ENCODE measurements at places on chromosomes 2 and 18.

DNA sequence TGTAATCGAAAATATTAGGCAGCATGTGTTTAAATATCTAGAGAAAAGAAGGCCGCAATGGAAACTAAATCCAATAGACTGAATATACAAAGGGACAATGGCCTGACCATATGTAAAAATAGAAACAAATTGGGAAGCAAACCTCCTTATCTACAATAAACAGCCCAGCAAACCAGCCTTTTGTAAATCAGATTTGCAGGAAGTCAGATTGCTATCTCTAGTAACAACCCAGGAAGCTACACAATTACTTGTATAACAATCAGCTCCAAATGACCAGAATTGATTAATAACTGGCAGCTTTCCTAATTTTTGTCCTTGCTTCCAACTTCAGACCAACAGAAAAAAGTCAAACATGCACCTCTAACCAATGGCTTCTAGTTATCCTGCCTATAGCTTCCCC is 860.0 kb downstream of the CPS1 start:
- no peak for DNase-seq

GRCh38 chr18:67731851-67732250 is 215.3 kb upstream of the DSEL start:
- DNase-seq = no peak

- no peak for DNase-seq
Observed at GRCh38 chr2:207061181-207061580, 104.6 kb downstream of the KLF7 start.

GRCh38 chr2:182822733-182823132 is 43.7 kb downstream of the FRZB start:
- no peak for DNase-seq

GRCh38 chr2:197235711-197236110 is 74.9 kb downstream of the ANKRD44 start:
- DNase-seq = no peak

- DNase-seq = no peak
Observed at GRCh38 chr2:109472331-109472959, 141.3 kb downstream of the SEPTIN10 start.

DNA sequence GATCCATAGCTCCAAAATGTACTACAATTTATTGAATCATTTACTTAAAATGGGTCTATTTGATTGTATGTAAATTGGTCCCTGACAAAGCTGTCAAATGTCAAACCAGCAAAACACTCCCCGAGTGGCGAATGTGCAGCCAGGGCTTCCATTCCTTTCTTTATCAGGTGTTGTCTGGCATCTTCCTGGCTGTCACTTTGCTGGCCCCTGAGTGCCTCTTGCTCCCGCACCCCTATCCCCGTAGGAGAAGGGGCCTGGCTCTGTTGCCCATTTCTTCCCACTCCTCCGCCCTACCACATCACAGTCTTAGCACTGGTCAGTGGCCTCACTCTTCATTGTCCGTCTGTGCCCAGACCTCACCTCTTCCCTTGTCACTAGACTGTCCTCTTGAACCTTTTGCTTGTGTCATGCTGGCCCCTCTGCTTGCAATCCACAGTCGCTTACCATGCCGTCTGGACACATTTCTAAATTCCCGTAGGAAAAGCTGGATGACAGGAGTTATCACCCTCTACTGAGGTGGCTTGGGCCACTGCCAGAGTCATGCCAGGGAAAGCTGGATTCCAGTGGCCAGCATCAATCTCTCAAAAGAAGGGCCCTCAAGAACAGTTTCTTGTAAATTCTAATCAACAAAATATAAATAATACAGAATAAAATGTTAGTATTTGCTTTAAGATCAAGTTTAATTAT is 15.4 kb downstream of the UBE2F start:
- DNase-seq = no peak

DNA sequence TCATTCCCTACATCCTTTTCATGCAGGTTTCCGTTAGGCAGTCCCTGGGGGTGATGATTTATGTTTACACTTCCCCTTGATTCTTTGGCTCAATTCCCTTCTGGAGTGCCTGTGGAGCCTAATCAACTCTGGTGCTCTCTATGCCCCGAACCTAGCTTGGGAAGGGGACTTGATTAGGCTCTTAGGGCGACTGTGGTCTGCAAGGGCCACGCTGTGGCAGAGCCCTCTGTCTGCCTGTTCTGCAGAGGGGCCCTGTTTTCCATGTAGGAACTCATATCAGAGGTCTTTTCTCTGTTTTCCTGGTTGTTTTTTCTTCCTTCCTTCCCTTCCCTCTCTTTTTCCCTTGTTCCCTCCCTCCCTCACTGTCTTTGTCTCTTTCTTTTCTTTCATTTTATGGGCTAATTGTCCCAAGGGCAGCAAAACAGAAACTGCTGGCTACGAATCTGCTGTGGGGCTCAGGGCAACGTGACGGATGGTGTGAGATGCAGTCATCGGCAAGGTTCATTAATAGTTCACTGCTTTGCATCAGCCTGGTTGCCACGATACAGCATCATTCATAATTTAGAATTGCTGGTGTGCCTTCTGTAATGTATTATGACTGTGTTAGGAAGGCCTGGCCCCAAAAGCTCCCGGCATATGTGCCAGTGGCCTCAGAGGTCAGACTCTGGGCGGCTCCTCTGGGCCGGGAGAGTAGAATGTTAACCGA is 134.5 kb downstream of the NAPG start:
- DNase-seq = no peak

DNA sequence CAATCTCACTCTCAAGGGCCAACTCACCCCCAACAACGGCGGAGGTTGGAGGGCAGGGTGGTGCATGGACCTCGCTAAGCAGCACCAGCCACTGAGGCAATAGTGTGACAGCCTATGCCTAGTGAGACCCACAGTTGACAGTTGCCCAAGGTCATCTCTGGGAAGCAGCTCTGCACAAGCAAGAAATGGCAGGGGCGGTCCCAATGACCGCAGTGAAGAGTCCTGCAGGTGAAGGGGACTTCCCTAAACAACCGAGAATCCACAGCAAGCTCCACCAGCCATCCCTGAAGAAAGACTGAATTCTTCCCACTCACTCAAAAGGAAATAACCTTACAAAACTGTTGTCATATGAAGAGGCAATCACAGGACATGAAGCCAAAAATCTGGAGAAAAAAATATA is 313.4 kb upstream of the ID2 start:
- DNase-seq = no peak

- no peak for DNase-seq
Observed at GRCh38 chr2:70895249-70895648, 40.5 kb upstream of the ATP6V1B1 start.

DNA sequence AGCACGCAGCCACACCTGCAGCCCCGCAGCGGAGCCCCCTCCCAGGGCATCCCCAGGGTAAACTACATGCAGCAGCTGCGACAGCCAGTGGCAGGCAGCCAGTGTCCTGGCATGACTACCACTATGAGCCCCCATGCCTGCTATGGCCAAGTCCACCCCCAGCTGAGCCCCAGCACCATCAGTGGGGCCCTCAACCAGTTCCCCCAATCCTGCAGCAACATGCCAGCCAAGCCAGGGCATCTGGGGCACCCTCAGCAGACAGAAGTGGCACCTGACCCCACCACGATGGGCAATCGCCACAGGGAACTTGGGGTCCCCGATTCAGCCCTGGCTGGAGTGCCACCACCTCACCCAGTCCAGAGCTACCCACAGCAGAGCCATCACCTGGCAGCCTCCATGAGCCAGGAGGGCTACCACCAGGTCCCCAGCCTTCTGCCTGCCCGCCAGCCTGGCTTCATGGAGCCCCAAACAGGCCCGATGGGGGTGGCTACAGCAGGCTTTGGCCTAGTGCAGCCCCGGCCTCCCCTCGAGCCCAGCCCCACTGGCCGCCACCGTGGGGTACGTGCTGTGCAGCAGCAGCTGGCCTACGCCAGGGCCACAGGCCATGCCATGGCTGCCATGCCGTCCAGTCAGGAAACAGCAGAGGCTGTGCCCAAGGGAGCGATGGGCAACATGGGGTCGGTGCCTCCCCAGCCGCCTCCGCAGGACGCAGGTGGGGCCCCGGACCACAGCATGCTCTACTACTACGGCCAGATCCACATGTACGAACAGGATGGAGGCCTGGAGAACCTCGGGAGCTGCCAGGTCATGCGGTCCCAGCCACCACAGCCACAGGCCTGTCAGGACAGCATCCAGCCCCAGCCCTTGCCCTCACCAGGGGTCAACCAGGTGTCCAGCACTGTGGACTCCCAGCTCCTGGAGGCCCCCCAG is 254.1 kb downstream of the GLI2 start:
- no peak for DNase-seq

- DNase-seq = no peak
Observed at GRCh38 chr2:32663864-32664263, 36.0 kb downstream of the TTC27 start.

- no peak for DNase-seq
Observed at GRCh38 chr2:40400336-40400953, 51.4 kb downstream of the SLC8A1 start.

DNA sequence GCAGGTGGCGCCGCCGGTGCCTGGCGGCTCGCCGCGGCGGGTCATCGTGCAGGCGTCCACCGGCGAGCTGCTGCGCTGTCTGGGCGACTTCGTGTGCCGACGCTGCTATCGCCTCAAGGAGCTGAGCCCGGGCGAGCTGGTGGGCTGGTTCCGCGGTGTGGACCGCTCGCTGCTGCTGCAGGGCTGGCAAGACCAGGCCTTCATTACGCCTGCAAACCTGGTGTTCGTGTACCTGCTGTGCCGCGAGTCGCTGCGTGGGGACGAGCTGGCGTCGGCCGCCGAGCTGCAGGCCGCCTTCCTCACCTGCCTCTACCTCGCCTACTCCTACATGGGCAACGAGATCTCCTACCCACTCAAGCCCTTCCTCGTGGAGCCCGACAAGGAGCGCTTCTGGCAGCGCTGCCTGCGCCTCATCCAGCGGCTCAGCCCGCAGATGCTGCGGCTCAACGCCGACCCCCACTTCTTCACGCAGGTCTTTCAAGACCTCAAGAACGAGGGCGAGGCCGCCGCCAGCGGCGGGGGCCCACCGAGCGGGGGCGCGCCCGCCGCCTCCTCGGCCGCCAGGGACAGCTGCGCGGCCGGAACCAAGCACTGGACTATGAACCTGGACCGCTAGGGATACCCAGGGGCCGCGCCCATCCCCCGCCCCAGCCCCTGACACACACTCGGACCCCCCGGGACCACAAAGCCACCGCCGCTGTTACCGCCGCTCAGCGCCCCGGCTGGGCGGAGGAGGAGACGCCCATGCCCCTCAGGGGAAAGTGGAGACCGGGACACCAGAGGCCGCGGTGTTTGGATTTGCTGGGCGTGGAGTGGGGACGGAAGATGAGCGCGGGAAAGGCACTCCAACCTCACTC is 1.1 kb downstream of the CDK5R2 start:
- DNase-seq = no peak

DNA sequence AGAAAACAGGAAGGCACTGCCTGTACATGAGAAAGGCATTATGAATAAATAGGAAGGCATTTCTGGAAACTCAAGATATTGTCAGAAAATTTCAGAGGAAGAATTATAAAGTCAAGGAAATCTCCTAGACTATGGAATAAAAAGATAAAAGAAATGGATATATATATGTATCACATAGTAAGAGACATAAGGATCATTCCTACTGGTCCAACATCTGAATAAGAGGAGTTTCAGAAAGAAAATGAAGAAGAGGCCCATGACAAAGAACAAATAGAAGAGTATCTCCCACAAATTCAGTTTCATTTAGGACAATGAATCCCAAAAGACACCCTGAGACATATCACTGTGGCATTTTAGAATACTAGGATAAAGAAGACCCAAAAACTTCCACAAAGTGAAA is 178.8 kb downstream of the PRKCE start:
- DNase-seq = no peak

DNA sequence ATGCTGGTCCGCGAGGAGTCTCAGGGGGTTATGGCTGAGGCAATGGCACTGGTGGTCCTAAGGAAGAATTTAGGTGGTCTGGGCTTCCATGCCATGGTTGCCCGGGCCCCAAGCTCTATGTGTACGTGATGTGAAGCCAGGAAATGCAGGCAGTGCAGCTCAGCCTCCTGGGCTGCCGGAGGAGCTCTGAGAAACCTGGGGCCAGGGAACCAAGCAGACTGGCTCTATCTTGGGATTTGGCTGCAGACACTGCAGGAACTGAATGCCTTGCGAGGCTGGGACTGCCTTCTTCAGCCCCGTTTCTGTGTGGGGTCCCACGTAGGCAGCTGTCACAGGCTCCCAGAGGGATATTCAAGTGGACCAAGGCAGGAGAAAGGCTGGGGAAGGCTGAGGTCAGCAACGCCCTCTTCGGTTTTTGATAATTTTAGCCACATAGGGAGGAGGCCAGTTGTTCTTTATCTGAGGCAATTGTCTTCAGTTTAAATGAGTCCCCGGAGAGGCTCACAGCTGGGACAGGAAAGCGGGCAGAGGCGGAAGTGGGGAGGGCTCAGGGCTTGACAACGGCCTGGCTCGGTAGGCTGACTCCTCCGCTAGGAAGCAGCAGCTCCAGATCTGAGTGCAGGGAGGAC is 77.7 kb downstream of the RHOB start:
- DNase-seq = no peak

DNA sequence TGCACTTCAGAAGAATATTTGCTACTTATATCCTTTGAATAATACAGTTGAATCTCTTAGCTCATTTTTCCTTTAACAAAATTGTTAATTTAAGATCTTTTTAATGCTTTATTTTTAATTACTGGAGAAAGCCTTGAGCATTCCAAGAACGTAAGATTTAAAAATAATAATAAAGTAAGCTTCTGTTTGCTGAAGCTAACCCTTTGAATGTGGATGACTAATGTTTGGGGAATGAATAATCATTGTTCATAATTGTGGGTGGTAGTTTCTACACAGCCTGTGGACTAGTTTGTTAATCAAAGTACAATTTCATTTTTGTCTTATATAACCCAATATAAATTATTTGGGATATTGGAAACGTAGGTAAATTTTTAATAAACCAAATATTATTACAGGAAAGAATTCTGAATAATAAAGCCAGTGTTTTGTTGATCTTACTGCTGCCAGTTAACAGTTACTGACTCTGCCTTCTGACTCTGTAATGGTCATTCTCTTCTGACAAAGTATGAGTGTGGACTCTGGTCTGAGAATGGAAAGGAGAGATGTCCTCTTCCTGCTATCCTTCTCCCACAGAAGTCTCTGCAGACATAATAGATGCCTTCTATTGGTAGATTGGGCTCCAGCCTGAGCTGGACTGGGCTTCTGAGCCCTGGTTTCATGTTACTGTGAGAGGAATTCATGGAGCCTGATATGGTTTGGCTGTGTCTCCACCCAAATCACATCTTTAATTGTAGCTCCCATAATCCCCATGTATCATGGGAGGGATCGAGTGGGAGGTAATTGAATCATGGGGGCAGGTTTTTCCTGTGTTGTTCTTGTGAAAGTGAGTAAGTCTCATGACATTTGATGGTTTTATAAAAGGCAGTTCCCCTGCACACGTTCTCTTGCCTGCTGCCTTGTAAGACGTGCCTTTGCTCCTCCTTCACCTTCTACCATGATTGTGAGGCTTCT is 292.7 kb upstream of the SLC39A10 start:
- no peak for DNase-seq

Data from CD4-positive, alpha-beta T cell treated with Interferon gamma for 1 hour (primary cell).